ENCODE measurements at places on chromosomes 1 and 21.
A peak's percentile ranks its signal among the peaks of the same experiment; 100 is the strongest.

DNA sequence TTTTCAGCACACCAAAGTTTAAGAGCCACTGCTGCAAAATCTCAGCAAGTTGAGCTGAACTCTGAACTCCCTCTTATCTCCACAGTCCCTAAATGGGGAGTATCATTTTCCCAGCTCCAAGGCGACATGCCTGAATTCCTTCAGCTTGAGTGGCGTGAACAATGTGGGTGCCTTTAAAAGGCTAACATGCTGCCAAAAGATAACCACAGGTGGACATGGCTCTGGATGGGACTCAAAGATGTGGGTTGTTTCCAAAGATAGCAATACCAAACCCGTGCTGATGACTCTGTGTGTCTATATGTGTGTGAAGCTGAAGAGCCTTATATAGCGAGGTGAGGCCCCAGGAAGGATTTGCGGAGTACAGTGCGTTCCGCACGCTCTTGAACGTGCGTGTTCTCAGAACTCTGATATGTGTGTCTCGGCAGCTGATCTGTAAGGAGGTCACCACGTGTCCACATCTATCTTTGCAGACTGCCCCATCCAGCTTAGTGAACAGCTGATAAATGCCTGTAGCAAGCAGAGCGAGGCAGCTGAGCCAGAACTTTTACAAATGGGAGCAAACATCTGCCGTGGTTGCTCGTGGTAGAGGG, 189.2 kb downstream of the DYRK1A start:
- no peak for DNase-seq

- DNase-seq = no peak
Measured at GRCh38 chr1:86507935-86508582, 38.8 kb upstream of the CLCA4 start.

GRCh38 chr1:90723590-90724108, 6.5 kb upstream of the BARHL2 start:
- DNase-seq = no peak

- DNase-seq = no peak
Measured at GRCh38 chr1:22018583-22019559, 17.4 kb downstream of the CELA3A start.

DNA sequence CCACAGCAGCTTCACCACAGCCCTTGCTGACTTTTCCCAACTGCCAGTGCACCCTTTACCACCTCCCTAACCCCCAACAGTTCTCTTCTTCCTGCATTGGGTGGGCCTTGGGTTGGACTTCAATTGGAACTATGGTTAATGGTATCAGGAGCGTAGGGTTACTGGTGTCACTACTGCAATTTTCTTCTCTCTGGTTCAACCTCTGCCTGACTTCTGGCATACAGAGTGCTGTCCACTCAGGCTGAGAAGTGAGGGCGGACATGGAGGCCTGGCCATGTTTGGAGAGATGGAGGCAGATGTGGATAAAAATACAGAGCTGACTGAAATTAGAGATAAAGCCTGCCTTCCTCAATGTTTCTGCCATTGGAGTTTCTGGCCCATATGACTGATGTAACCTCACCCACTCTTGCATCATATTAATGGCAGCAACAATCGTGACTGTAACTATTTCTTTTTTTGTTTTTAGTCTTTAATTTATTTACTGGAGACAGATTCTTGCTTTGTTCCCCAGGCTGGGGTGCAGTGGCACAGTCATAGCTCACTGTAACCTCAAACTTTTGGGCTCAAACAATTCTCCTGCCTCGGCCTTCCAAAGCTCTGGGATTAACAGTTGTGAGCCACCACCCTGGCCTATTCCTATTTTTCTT, 87.8 kb downstream of the NAV1 start:
- no peak for DNase-seq

GRCh38 chr1:29563571-29563970, 327.2 kb downstream of the PTPRU start:
- no peak for DNase-seq

GRCh38 chr1:83970114-83970513, 28.8 kb downstream of the TTLL7 start:
- DNase-seq = no peak

DNA sequence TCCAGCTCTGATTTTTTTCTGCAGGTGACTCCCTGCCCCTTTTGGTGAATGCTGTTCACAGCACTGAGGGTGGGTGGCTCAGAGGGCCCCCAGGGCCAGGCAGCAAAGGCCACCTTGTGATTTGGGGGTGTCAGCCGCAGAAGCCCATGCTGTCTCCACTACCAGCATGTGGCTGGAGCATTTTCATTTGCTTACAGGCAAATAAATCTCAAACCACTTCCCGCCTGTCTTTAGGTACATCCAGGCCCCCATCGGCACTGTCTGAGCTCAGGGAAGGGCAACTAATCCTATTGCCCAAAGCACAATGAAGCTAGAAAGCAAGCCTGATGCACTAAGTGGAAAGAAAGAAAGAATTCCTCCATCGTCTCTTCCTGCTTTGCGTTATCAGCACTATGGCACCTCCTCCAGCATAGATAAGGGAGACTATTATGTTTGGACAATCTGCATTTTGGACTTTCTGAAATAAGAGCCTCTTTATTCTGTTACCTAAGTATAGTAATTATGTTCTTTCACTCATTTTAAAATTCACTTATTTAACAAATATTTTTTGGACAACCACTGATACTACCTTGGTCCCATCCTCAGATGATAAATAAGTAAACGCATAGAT, 100.5 kb upstream of the TLR5 start:
- DNase-seq = no peak

GRCh38 chr1:68010543-68010942, 39.9 kb downstream of the DIRAS3 start:
- DNase-seq = no peak

DNA sequence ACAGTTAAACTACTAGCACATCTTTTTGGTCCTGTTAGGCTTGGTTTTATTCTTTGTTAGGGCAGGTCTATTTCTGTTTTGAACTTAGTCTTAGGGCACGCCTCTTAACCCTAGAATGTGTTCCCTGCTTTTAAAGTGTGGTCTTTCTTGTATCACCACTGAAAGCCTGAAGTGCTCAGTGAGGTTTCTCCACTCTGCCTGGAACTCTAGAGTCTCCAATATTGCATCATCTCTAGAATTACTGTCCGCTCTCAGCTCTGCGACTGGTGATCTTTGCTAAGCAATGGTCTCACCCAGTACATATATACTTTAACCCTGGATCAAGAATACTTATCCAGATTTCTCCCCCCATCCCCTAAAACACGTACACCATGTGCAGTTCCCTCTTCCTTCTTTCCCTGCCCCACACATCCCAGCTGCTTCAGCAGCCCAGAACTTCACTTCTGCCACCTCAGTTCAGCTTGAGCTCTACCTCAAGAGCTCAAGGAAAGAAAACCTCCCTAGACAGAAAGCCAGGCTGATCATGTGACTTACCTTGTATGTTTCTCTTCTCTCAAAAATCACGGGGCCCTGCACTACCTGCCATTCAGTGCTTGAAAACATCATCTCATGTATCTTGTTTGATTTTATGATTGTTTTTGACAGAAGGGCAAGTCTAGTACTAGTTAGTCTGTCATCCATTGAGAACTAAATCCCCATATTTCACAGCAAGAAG, 59.9 kb downstream of the TENT5C start:
- no peak for DNase-seq

GRCh38 chr1:167121375-167122120, 27.7 kb downstream of the STYXL2 start:
- peak; percentile 12 for DNase-seq

- DNase-seq = no peak
Measured at GRCh38 chr1:32470991-32471694, 6.3 kb downstream of the ZBTB8B start.

DNA sequence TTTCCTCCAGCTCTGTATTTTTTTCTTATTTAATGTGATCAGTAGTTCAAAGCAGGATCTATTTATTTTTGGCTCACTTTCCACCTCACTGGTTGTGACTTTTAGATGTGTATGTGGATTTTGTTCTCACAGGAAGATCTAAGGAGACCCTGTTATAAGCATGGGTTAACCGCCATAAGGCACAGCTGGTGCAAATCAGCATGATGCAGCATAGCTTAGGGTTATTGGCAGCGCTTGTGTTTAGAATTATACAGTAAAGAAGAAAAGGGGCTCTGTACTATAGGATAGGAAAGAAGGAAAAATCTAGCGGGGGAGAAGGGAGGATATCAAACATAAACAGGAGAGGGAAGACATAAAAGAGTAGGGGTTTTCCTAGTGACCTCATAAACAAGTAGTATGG, 26.9 kb upstream of the RGL1 start:
- DNase-seq = no peak

- no peak for DNase-seq
Measured at GRCh38 chr21:16402752-16403151, 673.0 kb downstream of the USP25 start.

GRCh38 chr1:41378999-41379737, 17.9 kb downstream of the FOXO6 start:
- DNase-seq = no peak

DNA sequence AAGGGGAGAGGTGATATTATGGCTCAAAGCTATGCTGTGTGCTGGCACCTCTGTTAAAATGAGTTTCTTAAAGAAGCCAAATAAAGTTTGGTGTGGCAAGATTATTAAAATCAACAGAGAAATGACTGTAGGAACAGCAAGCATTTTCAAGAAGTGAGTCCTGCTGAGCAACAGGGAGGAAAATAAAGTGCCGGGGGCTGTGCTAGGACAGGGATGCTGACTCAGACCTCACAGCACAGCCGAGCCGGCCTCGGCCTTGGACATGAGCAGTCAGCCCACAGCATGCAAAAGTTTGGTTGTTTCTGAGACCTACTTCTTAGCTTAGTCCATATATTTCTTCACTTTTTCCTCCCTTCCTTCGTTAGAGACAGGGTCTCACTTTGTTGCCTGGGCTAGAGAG, 19.2 kb downstream of the CNIH3 start:
- DNase-seq = no peak

DNA sequence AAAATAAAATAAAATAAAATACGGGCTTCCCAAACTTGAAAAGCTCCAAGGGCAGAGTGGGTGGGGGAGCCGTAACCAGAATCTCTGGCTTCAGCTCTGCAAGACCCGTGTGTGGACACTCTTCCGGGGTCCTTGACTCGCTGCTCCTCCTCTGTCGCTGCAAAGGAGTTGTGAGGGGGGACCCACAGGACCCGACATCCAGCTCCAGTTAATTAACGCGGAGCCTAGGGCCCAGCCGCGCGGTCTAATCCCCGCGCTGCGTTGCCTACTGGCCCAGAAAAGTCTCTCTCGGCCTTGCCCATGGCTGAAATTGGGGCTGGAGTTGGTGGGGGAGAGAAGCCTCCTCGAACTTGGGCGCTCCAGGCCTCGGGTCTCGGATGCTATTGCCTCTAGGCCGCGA, 1.8 kb downstream of the LMX1A start:
- no peak for DNase-seq

- DNase-seq = no peak
Measured at GRCh38 chr1:209397910-209398309, 185.6 kb upstream of the CAMK1G start.

DNA sequence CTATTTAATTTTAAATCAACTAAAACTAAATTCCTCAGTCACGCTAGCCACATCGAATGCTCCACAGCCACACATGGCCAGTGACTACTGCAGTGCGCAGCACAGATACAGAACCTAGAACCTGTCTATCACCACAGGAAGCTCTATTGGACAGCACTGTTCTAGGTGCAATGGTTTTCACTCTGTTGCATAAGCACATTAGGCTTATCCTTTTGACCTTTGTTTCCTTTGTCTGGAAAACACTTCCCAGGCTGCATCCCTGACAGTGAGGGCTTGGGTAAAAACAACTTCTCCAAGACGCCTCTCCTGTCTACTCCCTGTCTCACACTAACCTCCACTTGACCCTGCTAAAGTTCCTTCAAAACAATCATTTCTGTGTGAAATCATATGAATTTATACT, 33.6 kb upstream of the RAP1GAP start:
- DNase-seq = no peak

Data from C1 segment of cervical spinal cord (tissue), 14 donors.